ENCODE measurements at places on chromosomes 4 and X.

DNA sequence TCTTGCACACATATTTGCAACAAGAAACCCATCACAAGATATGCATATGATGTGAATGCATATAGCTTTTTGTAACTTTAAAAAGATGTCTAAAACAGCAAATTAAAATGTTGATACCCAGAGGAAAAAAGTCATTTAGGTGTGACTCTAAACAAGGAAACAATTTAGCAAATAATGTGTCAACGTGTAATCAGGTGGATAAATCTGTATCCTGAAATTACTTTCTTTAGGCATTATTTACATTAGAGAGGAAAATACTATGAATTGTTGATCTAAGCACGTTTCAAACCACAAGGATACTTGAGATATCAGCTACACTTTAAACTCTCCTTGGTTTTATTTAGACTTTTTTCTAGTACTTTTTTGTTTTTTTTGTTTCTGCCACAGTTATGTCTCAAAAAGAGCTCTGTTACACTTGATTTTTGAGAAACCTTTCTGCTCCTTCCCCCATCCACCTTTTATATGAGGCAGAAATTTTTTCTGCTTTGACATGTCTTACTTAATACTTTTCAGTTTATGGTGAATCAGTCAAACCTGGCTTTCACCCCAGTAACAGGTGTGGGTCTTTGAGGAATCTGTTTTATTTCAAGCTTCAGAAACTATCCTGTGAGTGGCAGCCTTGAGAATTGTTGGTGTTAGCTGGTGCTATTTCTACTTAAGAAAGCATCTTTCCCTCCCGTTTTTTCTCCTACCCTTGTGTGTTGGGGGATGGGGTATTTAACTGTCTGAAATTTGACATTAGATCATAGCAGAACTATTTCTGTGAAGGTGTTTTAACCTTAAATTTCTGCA lies 1.9 kb downstream of the NPNT start:
- no peak for DNase-seq

DNA sequence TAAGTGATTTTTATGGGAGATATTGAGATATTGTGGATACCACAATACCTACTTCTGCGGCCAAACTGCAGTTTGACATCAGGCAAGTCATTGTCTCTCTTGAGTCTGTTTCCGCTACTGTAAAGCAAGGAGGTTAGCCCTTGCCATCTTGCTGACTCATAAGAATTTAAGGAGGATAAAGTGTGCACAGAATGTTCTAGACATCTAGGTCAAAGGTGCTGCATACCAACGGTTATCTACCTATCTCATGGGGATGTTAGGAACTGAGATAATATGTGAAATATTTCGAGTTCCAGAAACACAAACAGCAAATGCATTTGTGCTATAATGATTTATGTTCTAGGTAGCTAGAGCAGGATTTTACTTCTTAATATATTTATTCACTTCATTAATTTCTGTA lies 211.5 kb upstream of the NR3C2 start:
- no peak for DNase-seq

DNA sequence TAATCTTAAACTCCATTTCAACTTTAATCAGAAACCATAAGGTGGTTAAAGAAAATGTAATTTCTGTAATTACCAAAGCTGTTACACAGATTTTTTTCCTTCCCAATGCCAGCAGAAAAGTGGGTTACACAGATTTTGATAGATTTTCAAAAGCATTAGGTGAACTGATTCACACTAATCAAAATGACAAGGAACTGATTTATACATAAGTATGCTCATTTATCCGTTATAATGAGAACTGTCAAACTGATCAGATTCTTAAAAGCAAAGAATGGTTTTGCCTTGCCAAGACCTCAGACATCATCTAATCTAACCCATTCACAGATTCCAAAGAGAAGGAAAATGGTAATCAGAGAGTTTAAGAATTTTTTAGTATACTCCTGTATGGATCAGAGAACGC lies 5.2 kb downstream of the UGDH start:
- no peak for DNase-seq

- no peak for DNase-seq
Observed at GRCh38 chrX:142998447-142999198, 27.1 kb upstream of the SPANXN4 start.

DNA sequence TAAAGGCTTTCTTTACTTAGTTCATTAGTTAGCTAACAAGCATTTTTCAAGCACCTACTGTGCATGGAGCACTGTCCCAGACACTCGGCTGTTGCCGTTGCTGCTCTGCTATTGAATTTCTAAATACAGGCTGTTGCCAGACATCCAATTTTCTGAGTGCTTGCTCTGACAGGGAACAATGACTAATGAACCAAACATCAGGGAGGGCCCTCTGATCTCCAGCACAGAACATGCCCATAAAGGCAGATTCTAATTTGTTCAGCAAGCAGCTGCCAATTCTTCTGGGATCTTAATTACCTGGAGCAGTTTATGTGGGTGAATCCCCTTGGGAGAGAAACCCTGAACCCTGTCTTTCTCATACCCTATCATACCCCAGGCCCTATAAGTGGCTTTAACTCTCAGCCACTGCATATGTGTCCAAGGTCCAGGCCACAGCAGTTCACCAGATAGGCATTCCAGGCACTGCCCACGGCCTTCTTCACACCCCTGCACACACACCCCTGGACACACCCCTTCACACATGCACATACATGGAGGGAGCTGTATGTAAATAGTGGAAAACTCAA lies 27.9 kb downstream of the TSC22D3 start:
- peak; percentile 55 for DNase-seq

DNA sequence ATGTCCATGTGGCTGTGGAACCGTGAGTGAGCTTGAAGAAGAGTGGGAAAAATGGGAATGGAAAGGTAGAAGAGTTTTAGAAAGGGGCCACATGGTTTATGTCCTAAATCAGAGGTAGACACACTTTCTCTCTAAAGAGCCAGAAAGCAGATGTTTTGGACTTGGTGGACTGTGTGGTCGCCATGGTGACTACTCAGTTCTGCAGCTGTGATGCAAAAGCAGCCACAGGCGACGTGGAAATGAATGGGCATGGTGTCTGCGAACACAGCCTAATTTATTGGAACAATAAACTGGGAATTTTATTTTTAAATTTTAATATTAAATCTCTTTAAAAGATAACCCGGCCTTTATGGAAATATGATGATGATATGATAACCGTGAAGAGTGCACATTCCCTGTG lies 386.0 kb upstream of the FAT1 start:
- DNase-seq: no peak

GRCh38 chr4:820230-821172 lies 5.4 kb downstream of the CPLX1 start:
- no peak for DNase-seq

GRCh38 chr4:35900286-35901243 lies 343.7 kb downstream of the ARAP2 start:
- no peak for DNase-seq

GRCh38 chr4:37607018-37607417 lies 79.2 kb downstream of the RELL1 start:
- DNase-seq: no peak

- DNase-seq: no peak
Observed at GRCh38 chr4:3729188-3729881, 36.9 kb upstream of the ADRA2C start.

GRCh38 chr4:2860391-2861348 lies 17.0 kb downstream of the ADD1 start:
- DNase-seq: no peak

DNA sequence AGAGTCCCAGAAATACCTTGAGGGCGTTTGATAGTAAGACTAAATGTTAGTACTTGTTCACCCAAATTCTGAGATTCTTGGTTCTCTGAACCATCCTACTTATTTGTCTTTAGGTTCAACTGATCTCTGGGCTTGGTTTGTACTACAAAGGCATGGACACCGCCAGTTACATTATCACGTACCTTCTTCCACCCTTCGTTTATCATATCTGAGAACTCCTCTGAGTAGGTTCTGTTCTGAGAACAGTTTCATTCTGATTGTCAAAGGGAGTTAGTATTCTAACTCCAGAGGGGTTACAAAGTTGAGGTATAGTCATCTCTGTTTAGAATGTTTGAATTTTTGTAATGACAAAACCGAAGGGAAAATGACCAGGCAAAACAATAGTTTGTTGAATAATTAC lies 19.3 kb downstream of the ZFX start:
- DNase-seq: no peak

GRCh38 chrX:68714856-68715255 lies 67.4 kb downstream of the STARD8 start:
- no peak for DNase-seq

DNA sequence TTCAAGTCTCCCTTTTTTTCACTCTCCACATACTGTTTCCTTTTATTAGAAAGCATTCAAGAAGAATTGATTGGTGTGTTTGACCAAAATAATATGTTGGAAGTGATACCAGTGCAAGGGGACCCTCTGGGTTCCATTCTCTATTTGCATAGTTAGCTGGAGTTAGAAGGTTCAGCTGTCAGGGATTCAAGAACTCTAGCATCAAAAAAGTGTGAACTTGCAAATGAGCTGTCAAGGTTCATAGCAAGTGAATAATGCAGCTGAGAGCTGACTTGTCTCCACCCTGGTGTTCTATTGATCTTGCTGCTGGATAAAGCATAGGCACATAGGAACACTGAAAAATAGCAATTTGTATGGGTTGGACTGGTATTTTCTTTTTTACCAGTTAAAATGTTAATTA lies 73.2 kb downstream of the SORBS2 start:
- DNase-seq: no peak
